ENCODE measurements at places on chromosomes 5 and 9.

GRCh38 chr9:27181381-27181780 is 72.4 kb downstream of the TEK start:
- no peak for DNase-seq

- no peak for DNase-seq
Measured at GRCh38 chr9:98977246-98977714, 33.6 kb downstream of the COL15A1 start.

DNA sequence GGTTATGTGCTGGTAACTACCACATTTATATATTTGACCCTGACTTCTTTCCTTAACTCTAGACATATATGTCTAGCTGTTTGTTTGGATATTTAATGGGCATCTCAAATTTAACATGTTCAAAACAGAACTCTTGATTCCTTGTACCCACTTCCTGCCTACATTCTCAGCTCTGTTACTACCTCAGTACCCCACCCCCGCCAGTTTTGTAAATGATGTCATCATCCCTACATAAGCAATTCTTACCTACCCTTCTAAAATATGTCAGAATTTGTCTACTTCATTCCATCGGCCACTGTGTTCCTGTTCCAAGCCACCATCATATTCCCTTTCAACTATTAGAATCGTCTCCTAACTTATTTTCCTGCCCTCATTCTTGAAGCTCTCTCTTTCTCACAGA is 4.8 kb downstream of the RAD50 start:
- no peak for DNase-seq

GRCh38 chr9:82981552-82981951 is 81.4 kb downstream of the RASEF start:
- no peak for DNase-seq

GRCh38 chr5:136132087-136132486 is 558 bp upstream of the SMAD5 start:
- DNase-seq = no peak

DNA sequence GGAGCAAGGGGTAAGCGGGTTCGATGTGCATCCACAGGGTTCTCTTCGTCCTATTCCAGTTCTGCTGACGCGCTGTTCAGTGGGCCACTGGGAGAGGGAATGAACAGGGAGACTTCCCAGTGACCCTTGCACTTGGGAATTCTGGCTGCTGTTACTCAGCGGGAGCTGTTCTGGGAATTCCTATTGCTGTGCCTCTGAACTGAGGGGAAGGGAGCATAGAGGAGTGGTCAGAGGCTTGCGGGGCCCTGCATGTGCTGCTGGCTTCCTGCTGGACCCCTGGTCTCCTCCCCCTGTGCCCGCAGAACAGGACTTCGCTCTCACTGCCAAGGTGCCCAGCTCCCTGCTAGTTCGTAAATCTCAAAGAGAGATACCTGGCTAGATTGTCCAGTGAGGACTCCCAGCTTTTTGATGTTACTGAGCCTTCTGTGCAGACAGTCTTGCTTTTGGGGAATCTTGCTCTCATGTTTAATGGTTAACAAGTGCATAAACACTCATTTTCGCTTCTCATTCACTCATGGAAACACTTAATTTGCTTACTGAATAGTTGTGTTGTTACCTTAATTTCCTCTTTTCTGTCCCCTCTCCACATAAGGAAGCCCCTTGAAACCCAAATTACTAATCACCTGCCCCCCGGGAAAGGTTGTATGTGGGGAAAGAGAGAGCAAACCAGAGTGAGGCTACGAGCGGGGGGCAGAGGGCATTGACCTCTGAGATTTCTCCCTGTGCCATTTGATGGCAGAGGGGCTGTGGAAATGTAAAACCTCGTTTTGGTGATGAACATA is 5.9 kb downstream of the TRIO start:
- no peak for DNase-seq

DNA sequence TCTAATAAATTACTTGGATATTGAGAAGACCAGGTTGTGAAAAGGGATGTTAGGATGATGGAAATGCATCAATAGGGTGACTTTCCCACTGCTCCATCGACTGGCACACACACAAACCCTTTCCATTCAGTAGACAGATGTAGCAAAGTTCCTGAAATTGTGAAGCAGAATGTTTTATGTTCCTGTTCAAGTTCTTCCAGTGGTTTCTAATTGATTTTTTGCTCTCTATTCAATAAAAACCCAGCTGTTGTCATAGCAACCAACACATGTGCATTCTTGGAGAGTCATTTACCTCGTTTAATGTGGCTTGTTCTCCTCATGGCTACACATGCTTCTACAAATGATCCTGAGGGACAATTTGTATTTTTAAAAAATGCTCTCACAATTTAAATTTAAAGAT is 244.6 kb downstream of the RAB3C start:
- no peak for DNase-seq

DNA sequence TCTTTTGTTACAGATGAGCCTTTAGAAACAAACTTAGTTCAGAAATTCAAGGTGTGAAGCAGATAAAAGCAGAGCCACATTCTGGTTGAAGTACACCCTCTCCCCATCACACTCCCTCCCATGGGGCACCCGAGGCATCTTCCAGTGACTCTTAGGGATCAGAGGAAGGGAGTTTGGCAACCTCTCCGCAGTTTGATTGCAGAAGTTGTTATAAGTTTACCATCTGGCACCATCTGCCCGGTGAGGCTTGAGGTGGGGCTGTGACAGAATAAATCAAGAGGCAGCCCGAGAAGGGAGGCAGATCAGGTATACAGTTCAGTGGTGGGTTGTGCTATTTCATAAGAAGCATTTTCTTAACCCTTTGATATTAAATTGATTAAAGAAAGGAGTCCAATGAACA is 458.6 kb upstream of the CLINT1 start:
- DNase-seq = no peak

DNA sequence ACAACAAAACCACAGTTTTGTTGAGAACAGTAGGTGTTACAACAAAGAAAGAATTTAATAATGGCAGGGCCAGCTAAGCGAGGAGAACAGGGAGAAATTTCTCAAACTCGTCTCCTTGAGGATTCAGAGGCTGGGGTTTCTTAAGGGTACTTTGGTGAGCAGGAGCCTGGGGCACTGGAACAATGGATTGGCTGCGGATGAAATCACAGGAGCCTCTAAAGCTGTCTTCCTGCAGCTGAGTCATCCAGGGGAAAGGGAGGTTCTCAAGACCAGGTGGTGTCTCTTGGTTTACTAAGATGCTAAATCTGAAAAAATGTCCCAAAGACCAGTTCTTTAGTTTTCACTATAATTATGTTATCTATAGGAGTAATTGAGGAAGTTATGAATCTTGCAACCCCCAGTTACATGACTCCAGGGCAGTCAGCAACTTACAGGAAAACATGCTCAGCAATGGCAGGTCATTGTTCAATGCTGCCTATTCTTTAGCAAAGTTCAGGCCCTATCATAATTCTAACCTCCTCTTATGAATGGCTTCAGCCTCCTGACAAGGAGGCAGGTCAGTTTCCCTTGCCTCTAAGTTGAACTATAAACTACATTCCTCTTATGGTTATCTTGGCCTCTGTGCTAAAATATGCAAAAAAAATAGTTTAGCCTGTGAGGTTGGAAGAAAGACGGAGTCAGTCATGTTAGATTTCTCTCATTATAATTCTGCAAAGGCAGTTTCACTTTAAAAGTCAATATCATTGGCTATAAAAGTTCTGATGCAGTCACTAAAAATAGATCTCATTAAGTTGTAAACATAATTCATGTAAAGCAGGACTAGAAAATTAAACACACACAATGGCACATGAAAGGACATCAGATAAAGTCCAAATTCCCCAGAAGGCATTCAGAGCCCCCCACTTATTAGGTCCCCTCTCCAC is 63.3 kb upstream of the CKS2 start:
- no peak for DNase-seq

GRCh38 chr5:15487228-15487627 is 12.8 kb upstream of the FBXL7 start:
- DNase-seq = no peak

DNA sequence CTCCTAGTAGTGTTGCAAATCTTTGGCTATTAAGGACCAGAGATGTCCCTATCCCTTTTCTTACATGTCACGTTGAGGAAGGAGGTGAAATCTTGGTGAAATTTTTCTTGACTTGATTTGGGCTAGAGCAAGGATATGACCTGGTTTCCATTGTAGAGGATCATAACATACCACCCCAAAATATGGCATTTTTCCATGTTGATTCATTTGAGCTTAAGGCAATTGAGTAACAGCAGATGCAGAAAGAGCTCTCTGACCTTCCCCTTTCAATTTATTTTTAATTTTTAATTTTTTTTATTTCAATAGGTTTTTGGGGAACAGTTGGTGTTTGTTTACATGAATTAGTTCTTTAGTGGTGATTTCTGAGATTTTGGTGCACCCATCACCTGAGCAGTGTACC is 61.2 kb upstream of the MAP1B start:
- DNase-seq = no peak

GRCh38 chr9:127132921-127133647 is 10.6 kb upstream of the ANGPTL2 start:
- DNase-seq = no peak

DNA sequence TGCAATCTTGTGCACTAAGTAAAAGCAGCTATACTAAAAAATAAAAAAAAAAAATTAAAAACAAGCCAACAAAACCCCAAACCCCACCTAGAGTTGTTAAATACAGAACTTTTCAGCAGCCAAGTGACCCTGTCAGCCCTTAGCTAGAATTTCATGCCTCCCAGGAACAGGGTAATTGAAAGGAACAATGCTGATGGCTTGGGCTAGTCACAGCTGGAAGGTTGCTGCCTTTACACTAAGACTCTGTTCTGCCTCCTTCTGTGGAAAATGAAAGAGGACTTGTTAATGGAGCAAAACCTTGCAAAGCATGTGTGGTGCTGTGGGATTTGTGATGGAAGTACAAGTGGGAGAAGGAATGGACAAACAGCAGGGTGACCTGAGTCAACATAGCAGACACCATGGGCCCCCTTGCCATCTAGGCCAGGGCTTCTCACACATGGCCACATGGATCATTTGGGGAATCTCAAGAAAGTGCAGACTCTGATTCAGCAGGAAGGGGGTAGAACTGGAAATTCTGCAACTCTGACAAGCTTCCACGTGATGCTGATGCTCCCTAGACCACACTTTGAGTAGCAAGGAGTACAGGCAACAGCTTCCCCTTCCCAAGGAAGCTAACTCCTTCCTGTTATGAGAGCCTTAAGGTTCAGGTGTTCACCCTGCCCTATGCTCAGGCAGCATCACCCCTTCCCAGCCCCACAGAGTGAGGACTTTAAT is 14.9 kb upstream of the TMEM252 start:
- no peak for DNase-seq

- DNase-seq = no peak
Measured at GRCh38 chr5:35651002-35651756, 33.5 kb downstream of the SPEF2 start.

- no peak for DNase-seq
Measured at GRCh38 chr5:25944786-25945185, 1093.6 kb downstream of the CDH9 start.

GRCh38 chr9:131441441-131441840 is 47.6 kb downstream of the PRRC2B start:
- DNase-seq = no peak

DNA sequence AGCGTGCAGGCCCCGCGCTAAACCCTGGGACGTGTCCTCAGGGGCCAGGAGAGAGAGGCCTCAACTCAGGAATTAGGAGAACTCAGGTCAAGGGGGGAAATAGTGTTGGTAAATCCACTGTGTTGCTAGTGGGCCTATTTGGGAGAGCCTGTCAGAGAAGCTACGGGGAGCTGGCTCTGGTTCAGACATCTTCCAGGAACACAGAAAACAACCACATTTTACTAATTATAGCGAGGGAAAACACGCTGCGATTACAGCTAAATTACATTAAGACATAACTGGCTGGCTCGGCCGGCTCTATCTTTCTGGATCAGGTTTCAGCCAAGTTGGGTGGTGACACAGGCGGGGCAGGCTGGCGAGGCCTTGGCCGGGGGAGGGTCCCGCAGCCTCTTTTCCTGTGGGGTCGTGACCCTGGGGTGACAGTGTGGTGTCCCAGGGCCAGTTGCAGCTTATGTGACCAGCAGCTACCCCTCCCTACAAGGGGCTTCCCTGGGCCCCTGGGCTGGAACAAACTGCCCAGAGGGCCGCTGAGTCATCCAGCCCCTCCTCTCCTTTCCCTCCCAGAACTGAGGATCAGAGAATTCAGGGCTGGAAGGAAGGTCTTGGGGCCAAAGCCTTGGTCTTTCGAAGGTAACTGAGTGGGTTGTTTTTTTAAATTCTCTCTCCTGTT is 75.1 kb downstream of the FGF18 start:
- no peak for DNase-seq

DNA sequence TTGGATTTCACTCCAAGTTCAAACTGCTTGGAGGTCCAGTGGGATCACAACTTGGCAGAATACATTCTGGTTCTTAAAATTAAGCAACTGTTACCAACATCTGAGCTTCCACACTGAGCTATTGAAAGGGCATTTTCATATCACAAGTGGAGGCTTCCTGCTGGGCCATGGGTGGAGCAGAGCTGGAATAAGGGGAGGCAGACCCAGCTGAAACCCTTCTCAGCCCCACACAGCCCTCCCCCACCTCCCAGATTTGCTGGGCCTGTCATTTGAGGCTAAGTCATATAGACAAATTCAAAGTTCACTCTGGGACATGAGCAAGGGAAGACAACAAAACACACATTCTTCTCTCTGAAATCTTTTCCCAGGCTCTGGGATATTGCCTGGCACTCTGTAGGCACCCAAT is 79.9 kb downstream of the ACTL7B start:
- DNase-seq = no peak

GRCh38 chr9:108662091-108662875 is 193.5 kb downstream of the ACTL7B start:
- DNase-seq = no peak

DNA sequence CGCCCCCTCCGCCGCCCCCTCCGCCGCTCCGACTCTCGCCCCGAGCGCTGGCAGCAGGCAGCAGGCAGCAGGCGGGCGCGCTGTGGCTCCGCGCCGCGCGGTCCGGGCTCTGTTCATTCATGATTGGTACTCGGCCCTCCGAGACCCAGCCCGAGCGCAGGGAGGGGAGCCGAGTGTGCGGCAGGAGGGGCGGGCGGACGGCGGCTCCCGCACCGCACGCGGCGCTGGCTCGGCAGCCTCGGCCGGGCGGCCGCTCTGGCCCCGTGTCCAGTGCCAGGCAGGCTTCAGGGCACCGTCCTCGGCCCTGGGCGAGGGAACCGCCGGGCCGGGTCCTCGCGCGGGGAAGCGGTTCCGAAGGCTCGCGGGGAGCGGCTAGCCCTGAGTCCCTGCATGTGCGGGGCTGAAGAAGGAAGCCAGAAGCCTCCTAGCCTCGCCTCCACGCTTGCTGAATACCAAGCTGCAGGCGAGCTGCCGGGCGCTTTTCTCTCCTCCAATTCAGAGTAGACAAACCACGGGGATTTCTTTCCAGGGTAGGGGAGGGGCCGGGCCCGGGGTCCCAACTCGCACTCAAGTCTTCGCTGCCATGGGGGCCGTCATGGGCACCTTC is at the start of gene KCNIP1:
KCNIP1 (plus strand) TSS at position 31 of the 607 bp plus-strand sequence.
- no peak for DNase-seq

GRCh38 chr9:87592554-87593358 is 95.1 kb downstream of the DAPK1 start:
- DNase-seq = no peak

DNA sequence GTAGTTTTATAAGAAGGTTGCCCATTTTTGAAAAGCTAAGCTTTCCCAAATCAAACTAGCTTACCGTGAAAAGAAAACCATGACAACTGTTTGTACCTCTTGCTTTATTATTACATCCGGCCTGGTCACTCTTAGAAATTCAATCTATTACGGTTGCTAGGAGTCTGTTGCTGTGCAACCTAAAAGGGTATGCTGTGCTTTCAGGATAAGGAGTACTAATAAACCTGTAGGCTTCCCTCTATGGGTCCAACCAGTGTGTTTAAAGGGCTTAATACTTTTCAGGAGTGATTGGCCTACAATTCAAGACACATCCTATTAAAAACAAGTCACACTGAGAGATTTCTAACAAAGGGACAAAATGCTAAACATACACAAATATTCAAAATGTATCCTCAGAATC is 27.1 kb downstream of the RFX3 start:
- no peak for DNase-seq
